ENCODE measurements at places on chromosomes 1 and 21. TPM values are rescaled to one million over a fixed set of nuclear protein-coding genes. Genes with fewer than 3 reads are reported as not detected.

UBASH3A gene
- total RNA-seq: not detected

KIRREL1 gene
- 40.2 TPM for total RNA-seq

LINGO4 gene
- total RNA-seq: 2.0 TPM

OR2L13 gene
- total RNA-seq: 0.94 TPM

CHIA gene
- total RNA-seq: not detected

LMNA gene
- 78.4 TPM for total RNA-seq

OMA1 gene
- total RNA-seq: 31.4 TPM

CNST gene
- 17.1 TPM for total RNA-seq

CD5L gene
- not detected for total RNA-seq

C1QA gene
- total RNA-seq: 66.2 TPM

CFHR5 gene
- 0.11 TPM for total RNA-seq

KIAA1614 gene
- total RNA-seq: 2.0 TPM

HMGCL gene
- 20.7 TPM for total RNA-seq

KANK4 gene
- total RNA-seq: 23.8 TPM

KCND3 gene
- 20.4 TPM for total RNA-seq

TDRD10 gene
- total RNA-seq: 1.4 TPM

MYOC gene
- total RNA-seq: 5.2 TPM

SYT2 gene
- 59.2 TPM for total RNA-seq

RAB25 gene
- not detected for total RNA-seq

CLCNKB gene
- total RNA-seq: 1.9 TPM

CCT8 gene
- total RNA-seq: 122 TPM

OR2G6 gene
- total RNA-seq: not detected

DNM3 gene
- 38.5 TPM for total RNA-seq

CDA gene
- 1.8 TPM for total RNA-seq

CACNA1E gene
- 17.2 TPM for total RNA-seq

DYNLT4 gene
- total RNA-seq: not detected

PRAMEF8 gene
- total RNA-seq: not detected

RBM11 gene
- 6.0 TPM for total RNA-seq

TRIM67 gene
- total RNA-seq: 5.2 TPM

SPRR2E gene
- not detected for total RNA-seq

CELF3 gene
- 13.9 TPM for total RNA-seq

PTAFR gene
- total RNA-seq: 7.9 TPM

FCAMR gene
- total RNA-seq: 0.20 TPM

ANXA9 gene
- total RNA-seq: 0.50 TPM

SLAMF1 gene
- total RNA-seq: not detected

OTUD7B gene
- 17.2 TPM for total RNA-seq

PRR9 gene
- not detected for total RNA-seq

STUM gene
- 4.8 TPM for total RNA-seq

LCE3D gene
- total RNA-seq: not detected

C8A gene
- total RNA-seq: not detected

CD2 gene
- not detected for total RNA-seq

All from spinal cord (tissue), 10 donors.